Renal cortex interstitium (tissue), 15 donors: ENCODE measurements at places on chromosomes 2 and 18.

- no peak for DNase-seq
Observed at GRCh38 chr2:173881461-173881860, 83.7 kb downstream of the SP3 start.

DNA sequence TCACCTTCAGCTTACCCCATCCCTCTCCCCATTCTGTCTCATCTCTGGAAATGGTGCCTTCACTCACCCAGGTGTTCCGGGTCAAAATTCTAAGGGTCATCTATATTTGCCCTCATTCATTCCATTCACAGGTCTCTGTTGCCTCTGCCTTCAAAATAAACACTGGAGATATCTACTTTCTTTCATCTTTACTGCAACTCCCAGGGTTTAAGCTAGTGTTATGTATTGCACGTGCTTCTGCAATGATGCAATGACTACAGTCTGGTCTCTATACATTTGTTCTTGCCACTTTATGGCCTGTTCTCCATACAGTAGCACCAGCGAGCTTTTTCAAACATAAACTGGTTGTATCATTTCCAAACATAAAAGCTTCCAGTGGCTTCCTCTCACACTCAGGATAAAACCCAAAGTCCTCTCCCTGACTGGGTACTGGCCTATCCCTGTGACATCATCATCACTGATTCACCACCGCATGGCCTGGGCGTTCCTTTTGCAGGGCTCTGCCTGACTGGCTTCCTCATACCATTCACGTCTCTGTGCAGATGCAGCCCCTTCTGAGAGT is 14.3 kb downstream of the DSG2 start:
- no peak for DNase-seq

DNA sequence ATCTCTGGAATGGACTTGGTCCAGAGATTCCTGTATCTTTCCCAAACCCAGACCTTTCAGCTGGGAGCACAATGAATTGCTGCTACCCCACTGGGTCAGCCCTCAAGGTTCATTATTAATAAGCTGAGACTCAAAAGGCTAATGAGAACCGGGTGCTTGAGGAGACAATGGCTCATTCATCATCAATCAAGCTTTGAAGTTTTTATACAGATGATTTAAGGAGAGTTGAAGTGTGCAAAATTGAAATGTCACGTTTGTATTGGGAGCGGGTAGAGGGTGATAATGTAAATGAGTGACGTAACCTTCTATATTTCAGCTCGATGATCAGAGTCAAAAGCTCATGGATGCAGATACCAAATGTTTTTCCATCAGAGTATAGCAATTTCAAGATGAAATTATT is 744.9 kb downstream of the ERBB4 start:
- no peak for DNase-seq

DNA sequence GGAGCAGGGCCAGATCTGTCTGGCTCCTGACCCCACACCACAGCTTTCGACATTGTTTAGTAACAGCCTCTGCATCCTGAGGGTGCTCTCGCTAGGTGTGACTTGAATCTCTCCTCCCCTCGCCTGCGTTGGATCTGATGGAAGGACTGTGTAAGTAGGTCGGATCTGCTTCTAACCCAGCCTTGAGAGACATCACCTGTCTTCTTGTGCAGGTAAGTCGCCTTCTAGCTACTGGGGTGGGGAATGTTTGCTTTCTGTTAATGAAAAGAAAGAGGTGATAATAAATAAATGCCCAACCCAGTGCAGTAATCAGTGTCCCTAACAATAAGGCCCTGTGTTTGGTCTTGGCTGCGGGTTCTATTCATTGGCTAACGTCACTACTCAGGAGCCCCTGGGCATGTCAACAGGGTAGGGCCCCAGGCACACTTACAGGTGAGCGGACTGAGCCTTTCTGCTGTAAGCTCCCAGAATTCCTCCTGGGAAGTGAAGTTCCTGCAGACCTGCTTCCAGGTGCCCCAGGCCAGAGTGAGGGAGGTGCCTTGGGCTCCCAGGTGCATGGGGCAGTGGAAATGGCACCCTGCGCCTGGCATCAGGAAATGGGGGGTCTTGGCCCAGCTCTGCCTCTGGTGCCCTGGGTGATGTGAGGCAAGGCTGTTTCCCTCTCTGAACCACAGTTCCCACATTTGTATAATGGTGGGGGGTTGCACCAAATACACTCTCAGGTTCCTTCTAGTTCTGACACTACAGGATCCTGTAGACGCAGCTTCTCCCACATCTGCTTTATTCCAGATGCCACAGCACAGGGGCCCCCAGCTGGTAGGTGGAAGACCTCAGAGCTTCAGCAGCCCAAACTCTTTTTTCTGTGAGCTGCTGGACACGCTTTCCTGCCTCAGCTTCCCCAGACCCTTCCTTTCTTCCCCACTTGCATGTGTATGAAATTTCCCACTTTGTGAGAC is 11.2 kb upstream of the FOSL2 start:
- DNase-seq: no peak

GRCh38 chr2:664063-664462 is 13.1 kb downstream of the TMEM18 start:
- DNase-seq: no peak

GRCh38 chr2:68367953-68368653 is 3.0 kb downstream of the PLEK start:
- no peak for DNase-seq

DNA sequence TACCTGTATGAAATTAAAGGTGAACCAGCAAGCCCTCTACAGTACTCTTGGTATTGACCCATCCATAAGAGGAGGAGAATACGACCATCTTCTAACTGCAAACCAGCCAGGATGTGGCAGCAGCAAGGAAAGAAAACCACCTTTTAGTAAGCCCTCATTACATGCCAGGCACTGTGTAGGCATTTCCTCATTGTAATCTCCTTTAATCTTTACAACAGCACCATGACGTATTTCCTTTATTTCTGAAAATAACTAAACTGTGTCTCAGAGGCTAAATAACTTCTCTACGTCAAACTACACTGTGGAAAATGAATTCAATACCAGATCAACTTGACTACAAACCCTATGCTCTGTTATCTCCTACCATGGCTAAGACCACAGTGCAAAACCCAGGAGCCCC is 18.2 kb downstream of the WDR35 start:
- no peak for DNase-seq

GRCh38 chr2:27241761-27242613 is 20.9 kb downstream of the SLC30A3 start:
- no peak for DNase-seq

DNA sequence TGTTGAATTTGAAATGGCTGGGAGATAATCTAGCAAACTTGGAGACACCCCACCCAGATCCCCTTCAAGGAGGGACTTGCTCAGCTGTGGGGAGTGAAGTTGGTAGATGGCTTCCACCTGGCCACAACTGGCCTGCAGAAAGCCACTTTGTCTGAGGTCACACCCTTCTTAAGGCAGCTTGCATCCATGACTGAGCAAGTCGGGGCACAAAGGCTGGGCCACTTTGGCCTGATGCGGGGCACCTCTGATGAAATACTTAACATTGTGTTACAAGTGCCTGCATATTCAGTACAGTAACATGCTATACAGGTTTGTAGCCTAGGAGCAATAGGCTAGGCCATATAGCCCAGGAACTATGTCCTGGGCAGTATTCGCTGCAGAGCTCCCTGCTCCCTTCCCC is 13.4 kb upstream of the RPL37A start:
- DNase-seq: no peak

DNA sequence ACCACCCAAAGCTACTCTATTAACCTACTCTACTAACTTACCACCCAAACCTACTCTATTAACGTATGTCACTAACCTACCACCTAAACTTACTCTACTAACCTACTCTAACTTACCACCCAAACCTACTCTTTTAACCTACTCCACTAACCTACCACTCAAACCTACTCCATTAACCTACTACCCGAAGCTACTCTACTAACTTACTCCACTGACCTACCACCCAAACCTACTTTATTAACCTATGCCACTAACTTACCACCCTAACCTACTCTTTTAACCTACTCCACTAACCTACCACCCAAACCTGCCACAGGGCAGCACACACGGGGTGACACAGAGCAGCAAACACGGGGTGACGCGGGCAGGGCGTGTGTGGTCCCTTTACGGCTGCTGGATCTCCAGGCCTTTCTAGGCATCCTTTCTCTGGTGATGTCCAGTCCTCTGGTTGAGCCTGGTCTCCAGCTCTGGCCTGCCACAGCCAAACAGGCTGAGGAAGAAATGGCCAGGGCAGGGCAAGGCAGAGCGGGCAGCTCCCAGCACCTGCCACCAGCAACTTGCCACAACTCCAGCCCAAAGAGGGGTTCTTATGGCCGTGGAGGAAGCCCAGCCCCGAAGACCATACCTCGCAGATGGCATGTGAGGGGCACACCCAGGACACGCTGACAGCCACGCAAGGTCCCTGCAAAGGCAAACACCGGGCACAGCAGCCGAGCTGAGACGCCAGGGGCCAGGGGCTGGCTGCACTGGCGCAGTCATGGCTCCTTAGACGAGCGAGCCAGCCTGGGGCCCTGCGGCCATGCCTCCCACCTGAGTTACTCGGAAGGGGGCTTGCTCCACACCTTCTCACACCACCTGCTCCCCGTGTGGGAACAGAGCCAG is 25.7 kb downstream of the PXDN start:
- DNase-seq: no peak

DNA sequence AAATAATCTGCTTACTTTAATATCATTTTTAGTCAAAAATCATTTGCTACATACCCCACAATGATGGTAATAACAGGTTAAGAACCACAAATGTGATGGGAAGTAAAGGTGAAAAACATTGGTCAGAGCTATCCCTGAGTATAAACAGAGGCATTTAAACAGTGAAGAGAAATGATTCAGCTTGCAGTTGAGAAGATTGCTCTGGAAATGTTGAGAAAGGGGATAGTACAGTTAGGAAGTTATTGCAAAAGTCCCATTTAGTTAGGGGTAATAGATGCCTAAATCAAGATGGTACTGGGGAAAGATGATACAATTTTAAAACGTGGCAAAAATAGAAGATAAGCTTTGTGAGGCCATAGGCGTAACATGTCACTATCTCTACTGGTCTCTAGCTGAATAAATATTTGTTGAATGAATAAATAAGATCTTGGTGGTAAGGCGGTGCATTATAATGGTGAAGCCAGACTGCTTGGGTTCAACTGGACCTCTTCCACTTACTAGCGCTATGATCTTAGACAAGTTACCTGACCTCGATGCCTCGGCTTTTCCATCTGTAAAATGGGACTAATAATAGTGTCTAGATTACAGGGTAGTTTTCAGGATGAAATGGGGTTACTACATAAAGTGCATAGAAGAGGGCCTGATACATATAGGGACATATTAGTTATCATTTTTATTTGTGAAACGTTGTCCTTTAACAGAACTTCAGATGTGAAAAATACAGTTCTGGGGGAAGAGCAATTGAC is 2.0 kb upstream of the BZW1 start:
- DNase-seq: no peak

DNA sequence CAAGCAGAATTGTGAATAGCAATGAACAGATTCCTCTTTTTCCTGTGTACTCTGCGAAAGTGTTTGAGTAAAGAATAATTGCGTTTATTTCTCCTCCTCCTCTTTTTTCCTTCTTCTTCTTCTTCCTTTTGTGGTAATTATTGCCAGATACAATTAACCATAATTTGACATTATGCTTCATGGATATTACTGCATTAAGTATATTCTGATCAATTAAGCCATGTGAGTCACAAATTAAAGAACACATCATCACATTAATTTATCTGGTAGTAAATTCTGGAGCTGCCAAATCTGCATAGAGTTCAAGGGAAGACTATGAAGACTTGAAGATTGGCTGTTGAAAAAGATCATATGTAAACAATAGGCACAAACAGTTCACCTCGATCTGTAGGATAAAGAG is 72.9 kb upstream of the TFPI start:
- no peak for DNase-seq

- no peak for DNase-seq
Observed at GRCh38 chr18:957829-958228, 53.2 kb downstream of the ADCYAP1 start.

DNA sequence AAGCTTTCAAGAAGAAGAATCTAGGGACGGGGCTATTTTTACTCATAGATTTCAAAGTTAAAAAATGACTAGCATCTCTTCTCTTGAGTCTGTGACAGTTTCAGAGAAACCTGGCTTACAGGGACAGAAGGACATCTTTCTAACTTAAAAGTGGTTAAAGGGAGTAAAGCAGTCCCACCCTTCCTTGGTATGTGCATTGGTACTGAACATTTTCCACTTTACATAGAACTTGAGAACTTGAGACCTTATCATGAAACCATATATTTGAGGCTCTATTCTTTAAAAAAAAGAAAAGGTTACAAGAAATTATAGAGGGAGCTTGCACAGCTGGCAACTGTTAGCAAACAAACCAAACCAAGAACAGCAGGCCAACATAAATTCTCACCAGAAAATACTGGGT is 73.4 kb upstream of the GAREM1 start:
- no peak for DNase-seq

- no peak for DNase-seq
Observed at GRCh38 chr2:123816203-123816602, 208.9 kb upstream of the CNTNAP5 start.

GRCh38 chr18:27772081-27772480 is 404.8 kb downstream of the CDH2 start:
- DNase-seq: no peak

DNA sequence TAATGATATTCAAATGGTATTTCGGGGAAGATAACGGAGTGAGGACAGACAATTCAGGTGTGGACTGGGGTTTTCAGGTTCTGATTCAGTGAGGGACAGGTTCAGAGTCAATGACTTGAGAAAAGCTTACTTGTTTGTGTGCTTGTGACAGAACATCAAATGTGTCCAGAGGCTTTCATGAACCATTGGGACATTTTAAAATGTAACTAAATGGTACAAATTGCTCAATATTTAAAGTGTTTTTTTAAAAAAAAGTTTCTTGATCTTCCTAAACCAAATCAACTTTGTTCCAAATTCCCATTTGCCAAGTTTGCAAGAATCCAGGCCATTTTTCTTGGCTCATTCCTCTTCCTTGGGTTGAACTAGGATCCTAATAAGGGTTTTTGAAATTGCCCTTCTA is 59.4 kb upstream of the BZW1 start:
- no peak for DNase-seq

GRCh38 chr2:19787134-19787533 is 114.6 kb downstream of the TTC32 start:
- no peak for DNase-seq

DNA sequence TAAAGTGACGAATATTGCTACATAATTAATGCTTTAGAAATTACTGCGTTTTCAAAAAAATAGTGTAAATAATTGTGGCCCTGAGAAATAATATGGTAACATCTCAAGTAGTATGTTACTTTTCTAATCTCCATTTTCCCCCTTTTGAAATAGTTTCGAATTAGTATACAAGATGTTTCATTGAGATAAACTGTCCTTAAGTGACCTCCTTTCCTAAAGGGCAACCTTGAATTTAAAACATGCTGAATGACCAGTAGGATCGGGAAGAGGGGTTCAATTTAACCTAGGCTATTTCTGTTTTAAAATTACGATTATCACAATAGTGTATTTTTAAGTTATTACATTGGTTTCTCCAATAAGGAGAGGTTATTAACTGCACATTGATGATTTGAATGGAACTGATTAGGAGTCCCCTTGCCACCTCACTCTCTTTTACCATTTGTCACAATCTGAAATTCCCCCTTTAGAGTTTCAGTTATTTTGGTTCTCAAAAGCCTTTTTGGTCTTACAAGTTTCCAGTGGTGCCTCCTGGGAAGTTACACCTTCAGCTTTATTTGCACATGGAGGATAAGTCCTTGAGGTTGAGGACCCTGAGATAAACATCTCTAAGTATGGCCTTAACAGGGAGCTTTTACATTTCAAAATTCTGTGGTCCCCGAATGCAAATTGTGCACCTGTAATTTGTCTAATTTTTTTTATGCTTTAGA is 2.3 kb downstream of the ACTR3 start:
- DNase-seq: no peak
